ENCODE measurements at places on chromosomes 2 and 18.

DNA sequence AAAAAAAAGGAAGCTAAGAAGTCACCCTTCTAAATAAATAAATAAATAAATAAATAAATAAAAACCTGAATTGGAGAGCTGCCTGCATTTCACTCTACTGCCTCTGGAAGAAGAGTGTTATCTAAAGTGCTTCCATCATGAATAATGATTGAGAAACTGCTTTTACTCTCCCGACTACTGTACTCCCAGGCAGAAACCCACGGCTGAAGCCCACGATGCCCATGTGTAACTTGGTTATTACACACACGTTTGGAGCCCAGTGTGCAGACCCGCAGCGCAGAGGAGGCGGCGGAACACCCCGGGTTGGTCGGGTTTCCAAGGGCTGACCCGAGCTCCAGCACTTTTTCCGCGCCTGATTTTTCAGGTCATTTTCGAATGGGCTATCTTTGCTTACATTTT, 697 bp upstream of the SPATS2L start:
- peak; percentile 62 for DNase-seq

DNA sequence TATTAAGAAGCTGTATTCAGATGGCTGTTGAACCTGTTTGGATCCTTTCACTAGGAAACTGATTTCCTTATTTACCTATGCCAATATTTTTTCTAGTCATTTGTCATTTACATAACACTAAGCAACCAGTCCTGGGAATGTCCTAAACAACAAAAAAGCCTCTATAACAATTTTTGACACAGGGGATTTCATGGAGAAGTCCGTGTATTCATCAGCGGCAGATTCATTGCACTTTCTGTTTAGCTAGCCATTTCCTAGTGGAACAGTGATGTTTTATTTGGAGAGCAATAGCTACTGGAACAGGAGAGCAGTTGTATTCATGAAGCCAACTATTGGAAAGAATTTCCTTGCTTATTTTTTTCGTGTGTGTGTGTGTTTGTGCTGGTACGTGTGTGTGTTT, 604.3 kb upstream of the POU3F3 start:
- no peak for DNase-seq

DNA sequence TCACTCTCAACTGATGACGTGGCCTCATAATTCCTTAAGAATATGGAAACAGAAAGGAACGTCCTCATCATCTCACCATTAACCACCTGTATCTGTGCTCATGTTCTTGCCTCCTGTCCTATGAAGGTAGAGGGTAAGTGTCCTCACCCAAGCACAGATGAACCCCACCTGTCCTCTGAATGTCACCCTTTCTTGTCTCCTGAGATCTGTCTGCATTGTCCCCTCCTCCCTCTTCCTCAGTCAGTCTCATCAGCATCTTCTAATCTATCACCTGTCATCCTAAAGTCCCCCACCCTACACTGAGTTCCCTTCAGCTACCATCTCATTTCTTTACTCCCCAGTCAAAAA, 39.4 kb upstream of the LPIN2 start:
- DNase-seq = no peak

DNA sequence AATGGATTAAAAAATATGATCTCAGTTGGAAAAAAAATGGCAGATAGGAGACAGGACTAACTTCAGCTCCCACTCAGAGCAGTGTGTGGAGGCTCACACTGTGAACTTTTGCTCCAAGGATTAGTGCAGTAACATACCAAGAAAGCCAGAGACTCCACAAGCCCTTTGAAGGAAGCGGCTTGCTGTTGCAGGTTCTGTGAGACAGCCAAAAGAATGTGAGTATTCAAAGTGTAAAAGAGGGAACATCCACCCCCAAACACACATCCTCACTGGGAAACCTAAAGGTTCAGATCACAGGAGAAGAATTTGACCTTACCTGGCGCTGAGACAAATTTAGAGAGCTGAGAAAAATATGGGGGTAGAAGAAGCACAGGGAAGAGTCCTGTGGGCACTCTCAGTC, 77.5 kb downstream of the FAM171B start:
- no peak for DNase-seq

DNA sequence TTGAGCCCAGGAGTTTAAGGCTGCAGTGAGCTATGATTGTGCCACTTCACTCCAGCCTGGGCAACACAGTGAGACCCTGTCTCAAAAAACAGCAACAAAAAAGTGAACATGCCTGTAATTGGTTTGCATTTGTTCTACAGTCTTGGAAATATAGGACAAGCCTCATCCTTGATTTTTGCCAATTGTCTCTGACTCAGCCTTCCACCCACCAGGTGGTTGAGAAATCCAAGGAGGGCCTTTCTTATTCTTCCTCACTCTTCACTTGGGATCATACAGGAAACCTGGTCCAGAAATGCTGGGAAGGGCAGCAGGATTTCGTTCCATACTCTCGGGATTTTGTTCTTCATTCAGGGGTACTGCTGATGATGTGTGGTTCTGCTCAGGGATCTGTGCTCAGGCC, 94.6 kb downstream of the CDC42EP3 start:
- DNase-seq = no peak

- DNase-seq = no peak
These were observed 138.9 kb upstream of the NABP1 start for GRCh38 chr2:191539068-191539467.

DNA sequence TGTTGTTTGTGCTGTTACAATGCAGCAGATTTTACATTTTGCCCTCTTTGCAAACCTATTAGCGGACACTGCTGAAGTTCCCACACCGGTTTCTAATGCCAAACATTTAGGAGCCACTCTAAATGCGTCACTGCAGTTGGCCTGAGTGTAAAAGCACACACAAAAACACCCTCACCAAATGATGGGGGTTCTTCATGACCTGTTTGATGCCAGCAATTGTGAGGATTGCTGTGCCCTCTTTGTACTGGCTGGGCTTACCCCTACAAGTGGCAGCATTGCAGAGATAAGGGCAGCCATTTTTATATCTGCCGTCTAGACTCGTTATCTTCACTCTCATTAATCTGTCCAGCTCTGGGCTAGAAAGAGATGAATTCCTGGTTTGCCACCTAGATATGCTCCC, 85.3 kb downstream of the NRP2 start:
- DNase-seq = no peak

- no peak for DNase-seq
These were observed 71.0 kb downstream of the IL1R2 start for GRCh38 chr2:102062802-102063201.

DNA sequence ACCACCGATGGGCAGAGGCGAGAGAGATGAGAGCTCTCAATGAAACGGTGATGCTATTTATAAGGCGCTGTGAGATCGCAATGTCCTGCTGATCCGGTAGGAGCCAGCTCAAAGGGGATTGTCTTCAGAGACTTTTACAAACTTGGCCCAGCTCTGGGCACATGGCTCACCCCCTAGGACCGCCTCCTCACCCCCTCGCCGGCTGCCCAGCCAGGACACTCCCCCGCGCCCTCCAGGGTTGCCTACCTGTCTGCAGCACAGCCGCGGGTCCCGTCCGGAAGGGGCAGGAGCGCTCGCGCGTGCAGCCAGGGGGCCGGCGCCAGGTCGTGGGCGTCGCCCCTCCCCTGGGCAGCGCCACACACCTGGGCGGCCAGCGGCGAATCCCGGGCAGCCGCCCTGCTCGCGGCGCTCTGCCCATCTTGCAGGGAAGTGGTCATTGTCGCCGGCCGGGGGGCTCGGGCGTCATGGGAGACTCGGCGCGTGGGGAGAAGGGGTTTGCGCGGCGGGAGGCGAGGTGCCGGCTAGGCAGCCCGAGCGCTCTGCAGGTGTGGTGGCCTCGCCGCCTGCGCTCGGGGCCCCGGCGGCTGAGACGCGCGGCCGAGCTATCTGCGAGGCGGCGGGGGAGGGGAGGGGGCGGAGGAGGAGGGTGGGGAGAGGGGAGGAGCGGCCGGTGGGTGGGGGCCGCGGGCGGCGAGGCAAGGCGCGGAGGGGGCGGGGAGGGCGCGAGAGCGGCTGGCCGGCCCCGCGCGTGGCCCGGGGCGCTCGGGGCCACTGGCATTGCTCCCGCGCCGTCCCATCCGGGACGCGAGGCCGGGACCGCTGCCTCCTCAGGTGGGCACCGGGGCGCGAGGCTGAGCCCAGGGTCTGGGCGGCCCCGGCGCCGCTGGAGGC, at the start of gene GRB14:
Gene GRB14, minus strand, starts transcription at position 610 of the 891 bp plus-strand sequence. Its CDS starts 173 bp downstream, at position 437.
- peak; percentile 3 for DNase-seq

- no peak for DNase-seq
These were observed 135.0 kb downstream of the SCG2 start for GRCh38 chr2:223467196-223467595.

DNA sequence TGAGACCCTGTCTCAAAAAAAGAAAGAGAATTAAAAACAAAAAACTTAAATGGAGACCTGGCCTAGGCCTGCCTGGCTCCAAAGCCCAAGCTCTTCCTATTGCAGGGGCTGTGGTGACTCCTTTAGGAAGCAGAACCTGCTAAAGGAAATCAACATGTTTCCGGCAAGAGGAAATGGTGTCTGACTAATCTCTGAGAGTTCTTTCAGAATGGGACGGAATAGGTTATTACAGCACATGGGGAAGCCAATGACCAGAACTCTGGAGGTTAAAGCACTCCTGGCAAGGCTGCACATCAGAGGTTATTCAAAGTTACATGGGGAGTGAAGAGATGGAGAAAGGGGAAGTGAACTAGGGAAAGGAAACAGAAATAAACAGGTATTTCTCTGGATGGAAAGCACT, 21.4 kb downstream of the KIF3C start:
- DNase-seq = no peak

DNA sequence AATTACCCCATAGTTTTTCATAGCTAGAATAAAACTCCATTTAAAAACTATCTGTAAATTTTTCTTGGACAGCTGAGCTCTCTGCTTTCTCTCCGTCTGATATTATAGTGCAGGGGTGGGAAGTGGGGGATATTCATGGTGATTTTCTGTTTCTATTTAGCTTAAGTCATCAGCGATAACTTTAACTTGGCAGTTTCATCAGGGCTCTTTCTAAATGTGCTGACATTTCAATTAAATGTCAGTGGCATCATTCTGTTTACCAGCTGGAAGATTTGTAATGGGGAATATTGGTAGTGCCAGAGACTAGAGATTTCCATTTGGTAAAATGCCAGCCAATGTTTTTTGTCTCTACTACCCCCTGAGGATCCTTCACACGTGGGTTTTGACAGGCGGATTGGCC, 53.5 kb upstream of the CAPN13 start:
- DNase-seq = no peak

GRCh38 chr2:172655091-172655837, 80.4 kb upstream of the RAPGEF4 start:
- DNase-seq = no peak

DNA sequence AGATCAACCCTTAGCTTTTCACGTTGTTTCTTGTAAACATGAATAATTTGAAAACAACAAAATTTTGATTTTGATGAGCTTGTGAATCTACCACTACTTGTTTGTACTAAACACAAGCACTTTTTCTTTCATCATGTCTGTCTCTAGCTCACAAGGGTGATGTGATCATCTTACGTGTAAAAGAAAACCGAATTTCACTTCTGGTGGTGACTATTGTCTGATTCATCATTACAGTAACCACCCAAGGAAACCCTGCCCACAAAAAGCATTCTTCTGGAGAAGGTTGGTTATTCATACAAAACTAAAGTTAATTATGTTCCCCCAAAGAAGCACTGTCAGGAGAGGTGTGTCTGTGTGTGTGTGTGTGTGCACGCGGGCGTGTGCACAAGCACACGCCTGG, 285.4 kb downstream of the ZNF516 start:
- DNase-seq = no peak

- no peak for DNase-seq
These were observed 91.0 kb upstream of the RND3 start for GRCh38 chr2:150578481-150578880.

GRCh38 chr2:219059375-219059724, 1.4 kb downstream of the IHH start:
- DNase-seq = no peak

GRCh38 chr2:407630-408029, 119.7 kb upstream of the ALKAL2 start:
- no peak for DNase-seq

GRCh38 chr2:232448304-232448690, 7.7 kb upstream of the ALPI start:
- no peak for DNase-seq

- DNase-seq = no peak
These were observed 48.3 kb downstream of the CABLES1 start for GRCh38 chr18:23183411-23184150.

DNA sequence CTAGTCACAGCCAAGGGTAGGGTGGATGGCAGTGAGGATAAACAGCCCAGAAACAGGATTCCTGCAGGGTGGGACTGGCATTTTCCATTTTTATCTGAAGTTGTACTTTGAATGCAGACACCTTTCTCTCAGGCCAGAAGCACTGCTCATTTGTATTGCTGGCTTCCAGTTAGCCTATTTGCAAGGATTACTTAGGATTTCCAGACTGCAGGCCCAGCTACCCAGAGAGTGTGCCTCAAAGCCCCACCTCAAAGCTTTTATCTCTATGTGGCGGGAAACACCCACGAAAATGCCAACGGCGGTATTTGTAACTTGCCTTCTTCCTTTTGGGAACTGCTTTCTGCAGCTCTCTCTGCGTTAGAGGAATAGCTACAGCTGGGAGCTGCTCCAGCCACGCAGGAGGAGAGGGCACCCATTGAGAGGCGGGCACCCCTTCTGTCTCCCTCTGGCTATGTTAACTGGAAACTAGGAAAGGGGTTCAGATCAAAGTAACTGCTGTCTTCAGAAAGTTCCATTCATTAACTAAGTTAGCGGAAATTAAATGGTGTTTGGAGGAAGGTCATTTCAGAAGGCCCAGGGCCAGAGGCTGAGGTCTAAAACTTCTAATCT, 144.9 kb downstream of the TGIF1 start:
- no peak for DNase-seq

DNA sequence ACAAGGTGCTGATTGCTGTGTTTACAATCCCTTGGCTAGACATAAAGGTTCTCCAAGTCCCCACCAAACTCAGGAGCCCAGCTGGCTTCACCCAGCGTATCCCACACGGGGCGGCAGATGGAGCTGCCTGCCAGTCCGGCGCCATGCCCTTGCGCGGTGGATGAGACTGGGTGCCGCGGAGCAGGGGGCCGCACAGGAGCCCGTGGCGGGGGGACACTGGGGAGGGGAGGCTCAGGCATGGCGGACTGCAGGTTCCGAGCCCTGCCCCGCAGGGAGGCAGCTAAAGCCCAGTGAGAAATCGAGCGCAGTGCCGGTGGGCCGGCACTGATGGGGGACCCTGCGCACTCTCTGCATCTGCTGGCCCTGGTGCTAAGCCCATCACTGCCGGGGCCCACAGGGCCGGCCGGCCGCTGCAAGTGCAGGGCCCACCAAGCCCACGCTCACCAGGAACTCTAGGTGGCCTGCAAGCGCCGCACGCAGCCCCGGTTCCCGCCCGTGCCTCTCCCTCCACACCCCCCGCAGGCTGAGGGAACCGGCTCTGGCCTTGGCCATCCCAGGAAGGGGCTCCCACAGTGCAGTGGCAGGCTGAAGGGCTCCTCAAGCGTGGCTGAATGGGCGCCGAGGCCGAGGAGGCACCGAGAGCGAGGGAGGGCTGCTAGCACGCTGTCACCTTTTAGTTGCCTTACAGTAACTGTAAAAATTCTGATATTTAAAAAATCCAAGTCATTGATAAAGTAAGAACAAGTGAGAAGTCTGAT, 930.0 kb upstream of the FSHR start:
- DNase-seq = no peak

- no peak for DNase-seq
These were observed 5.0 kb downstream of the LIMS2 start for GRCh38 chr2:127670055-127670956.

Data from substantia nigra (tissue), 51 donors.